ENCODE measurements at places on chromosomes 1 and 21.

DNA sequence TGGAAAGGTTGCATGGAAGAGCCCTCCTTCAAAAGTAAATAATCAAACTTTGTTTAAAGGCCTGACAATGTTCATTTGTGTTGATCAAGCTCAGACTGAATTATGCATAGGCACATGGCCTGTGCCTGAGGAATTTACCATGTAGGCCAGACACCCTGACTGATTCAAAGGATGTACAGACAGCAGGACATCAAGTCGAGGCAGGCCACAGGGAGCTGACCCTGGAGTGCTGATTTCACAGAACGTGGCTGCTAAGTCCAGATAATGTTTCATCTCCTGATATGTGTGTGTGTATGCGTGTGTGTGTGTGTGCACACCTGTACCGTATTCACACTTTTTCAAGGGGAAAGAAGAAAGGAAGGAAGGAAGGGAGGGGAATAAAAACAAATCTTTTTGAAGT is 34.1 kb downstream of the NAV1 start:
- no peak for DNase-seq

- no peak for DNase-seq
These were observed 1.4 kb upstream of the GPR161 start for GRCh38 chr1:168138134-168138533.

GRCh38 chr1:191993549-191993948 is 164.7 kb upstream of the RGS18 start:
- no peak for DNase-seq

DNA sequence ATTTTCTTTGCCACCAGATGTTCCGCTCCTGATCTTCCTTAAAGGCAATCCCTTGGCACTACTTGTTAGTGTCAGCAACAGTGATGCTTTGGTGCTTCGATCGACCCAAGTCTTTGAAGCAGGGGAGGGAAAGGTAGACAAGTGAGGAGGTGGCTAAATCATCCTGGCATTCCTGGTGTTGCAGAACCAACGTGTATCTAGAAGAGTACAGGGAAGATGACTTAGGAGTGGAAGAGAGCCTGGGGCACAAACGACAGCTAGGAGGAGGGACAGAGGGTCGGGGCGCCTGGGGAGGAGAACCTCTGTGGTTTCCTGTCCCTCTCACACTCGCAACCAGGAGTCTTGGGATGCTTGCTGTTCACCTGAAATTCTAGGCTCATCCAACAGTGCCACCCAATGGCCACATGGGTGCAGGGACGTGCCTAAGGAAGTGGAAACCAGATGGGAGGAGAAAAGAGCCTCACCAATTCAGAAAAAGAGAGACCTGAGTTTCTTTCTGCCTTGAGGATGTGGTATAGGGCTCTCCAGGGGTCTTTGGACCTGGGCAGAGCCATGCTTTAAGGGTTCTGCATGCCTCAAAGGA is 9.5 kb upstream of the KCNA2 start:
- DNase-seq, result peak; percentile 64

DNA sequence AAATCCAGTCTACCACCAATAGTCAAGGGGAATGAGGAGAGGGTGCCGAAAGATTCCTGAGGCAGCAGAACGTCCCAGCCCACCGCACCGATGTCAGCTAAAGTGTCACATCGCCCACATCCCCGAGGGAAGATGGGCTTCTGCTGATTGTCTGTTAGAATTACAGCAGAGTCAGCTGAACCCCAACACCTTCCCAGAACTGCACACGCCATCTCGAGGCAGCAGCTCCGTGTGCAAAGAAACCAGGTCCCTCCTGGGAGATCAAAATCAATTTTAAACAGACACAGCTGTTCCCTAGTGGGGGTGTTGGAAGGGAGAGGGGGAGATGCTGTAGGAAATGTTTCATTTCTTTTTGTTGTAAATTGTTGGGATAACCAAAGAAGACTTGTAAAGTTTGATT is 12.8 kb upstream of the KAZN start:
- no peak for DNase-seq

- no peak for DNase-seq
These were observed 82.3 kb downstream of the DENND1B start for GRCh38 chr1:197692965-197693364.

DNA sequence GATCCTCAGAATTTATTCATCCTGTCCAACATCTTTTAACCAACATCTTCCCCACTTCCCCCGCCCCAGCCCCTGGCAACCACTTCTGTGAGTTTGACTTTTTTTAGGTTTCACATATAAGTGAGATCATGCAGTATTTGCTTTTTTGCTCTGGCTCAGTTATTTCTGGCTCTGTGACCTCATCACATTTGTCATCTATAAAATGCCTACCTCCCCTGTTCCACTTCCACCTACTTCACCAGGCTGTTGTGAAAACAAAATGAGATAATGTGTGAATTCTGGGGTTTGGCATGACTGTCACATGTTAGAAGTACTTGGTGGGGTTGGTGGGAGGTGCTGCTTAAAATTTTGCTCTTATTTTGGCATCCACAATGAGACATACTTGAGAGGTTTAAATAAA is 18.4 kb downstream of the HHAT start:
- DNase-seq, result no peak

DNA sequence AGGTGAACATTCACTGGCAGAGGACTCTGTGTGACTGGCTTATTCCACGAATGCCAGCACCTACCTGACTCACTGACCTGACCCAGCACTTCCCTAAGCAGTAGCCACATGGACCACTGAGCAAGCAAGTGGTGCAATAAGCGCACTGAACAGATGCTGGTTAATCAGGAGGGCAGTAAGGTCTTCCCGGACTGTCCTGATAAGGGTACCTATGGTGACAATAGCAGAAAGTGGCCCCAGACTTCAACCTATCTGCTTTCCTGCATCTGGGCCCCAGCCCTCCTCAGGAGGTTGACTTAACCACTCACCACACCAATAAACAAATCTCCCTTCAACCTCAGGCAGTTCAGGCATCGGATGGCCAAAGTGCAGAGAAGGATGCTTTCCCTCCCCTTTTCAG is 65.7 kb downstream of the SETD4 start:
- no peak for DNase-seq

GRCh38 chr1:178693366-178693765 is 31.7 kb upstream of the RALGPS2 start:
- no peak for DNase-seq

GRCh38 chr1:240831191-240831631 is 219.3 kb upstream of the GREM2 start:
- no peak for DNase-seq

DNA sequence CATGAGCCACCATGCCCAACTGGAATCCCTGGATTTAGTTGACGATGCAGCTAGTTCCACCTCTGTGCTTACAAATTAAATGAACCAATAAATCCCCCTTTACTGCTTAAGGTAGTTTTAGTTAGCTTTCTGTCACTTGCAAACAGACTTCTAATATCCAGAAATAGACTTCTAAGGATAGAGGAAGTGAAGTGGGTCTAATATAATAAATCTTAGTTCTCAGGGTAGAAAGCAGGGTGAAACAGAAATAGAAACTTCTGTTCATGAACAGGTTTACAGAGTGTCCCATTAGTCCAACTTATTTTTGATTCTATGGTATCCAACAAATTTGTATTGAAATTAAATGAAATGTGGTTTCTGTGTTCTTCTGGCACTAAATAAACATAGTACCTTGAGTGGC is 20.1 kb downstream of the BCAS2 start:
- DNase-seq, result no peak

GRCh38 chr1:904310-904950 is 19.3 kb upstream of the SAMD11 start:
- DNase-seq, result peak; percentile 98

DNA sequence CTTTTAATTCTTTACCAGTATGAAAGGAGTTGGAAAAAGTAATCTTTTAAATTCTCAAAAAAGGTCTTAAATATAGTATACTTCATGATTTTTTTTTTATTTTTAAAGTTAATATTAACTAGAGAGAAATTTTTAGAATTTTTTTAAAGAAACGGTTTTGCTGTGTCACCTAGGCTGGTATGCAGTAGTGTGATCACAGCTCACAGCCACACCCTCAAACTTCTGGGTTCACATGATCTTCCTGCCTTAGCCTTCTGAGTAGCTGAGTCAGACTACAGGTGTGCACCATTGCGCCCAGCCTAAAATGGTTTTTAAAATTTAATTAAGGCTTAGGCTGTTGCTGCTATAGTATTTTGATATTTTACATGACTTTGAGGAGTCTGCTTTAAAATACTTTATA is 52.4 kb downstream of the TLCD4 start:
- peak; percentile 60 for DNase-seq

- DNase-seq, result no peak
These were observed 36.4 kb downstream of the CHML start for GRCh38 chr1:241603731-241604245.

DNA sequence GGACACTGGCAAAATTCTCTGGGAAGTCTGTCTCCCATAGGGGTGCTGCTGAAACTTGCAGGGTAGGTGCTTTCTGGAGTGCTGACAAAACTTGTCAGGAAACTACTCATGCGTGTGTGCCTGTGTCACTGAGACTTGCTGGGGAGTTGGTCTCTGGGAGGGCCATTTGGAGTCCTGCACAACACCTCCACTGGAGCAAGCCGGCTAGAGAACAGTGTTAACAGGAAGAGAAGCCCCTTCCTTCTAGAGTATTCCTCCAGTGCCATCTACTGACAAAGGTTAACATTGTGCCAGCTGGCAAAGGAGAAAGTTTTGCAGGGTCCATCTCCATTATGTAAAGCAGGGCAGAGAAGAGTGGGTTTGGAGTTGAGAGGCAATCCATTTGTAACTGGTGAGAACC is 30.0 kb downstream of the ZMYM4 start:
- no peak for DNase-seq

GRCh38 chr21:25462517-25462971 is 144.7 kb downstream of the MRPL39 start:
- no peak for DNase-seq

GRCh38 chr1:4690951-4691675 is 36.7 kb downstream of the AJAP1 start:
- no peak for DNase-seq

- no peak for DNase-seq
These were observed 71.1 kb downstream of the IER5 start for GRCh38 chr1:181159451-181160140.

DNA sequence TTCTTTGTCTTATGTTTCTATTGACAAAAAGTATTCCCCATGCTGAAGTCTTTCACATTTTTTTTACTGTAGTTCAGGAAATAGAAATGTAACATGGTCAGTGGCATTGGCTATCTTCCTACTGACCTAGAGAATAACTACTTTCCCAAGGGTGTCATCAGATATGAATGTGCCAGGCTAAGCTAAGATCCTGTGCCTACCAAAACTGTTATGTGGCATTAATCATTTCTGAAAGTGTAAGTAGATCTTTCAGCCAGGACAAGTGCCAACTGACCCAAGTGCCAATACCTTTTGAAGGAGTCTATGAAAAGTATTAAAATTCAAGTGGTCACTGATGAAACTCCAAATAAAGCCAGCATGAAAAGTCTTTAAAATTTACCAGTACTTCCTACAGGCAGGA is 165.3 kb downstream of the TNFSF18 start:
- no peak for DNase-seq

DNA sequence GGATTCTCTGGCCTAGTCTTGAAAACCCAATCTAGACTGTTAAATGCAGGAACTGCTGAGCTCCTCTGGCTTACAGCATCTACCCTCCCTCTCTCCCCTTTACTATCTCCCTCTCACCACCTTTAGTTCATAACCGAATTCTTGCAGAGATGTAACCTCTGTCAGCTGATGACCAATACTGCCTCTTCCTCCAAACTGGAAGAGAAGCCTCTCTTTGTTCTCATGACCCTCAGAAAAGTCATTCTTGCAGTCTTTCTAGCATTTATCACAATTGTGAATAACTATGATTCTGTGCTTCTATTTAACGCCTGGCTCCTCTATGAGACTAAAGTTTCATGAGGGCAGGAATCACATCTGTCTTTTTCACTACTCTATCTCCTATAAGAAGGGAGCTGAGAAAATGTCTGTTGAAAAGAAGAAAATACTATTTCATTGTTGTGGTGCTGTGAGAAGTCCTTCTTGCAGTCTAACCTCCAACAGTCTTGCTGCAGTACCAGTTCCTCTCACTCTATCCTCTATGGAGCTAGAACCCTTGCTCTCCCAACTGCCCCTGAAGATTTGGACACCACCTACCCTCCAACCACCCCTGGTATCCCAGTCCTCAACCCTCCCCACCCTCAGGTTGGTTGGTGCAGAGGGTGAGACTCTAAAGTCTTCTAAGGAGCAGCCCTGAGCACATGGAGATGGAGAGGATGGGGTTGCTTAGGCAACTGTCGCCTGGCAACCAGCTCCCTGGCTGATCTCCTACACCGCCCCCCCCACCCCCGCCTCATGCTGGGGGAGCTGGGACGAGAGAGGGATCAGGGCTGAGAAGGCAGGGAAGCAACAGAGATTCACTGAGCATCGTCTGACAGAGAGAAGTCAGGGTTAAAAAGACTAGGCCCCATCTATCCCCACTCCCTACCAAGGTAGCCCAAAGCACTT is 13.9 kb downstream of the MEF2D start:
- DNase-seq, result no peak

- no peak for DNase-seq
These were observed 349.5 kb downstream of the TGFB2 start for GRCh38 chr1:218694636-218695035.

GRCh38 chr1:92653605-92654381 is 131.1 kb downstream of the EVI5 start:
- DNase-seq, result no peak

- DNase-seq, result no peak
These were observed 317.7 kb upstream of the DAB1 start for GRCh38 chr1:57741521-57741920.

DNA sequence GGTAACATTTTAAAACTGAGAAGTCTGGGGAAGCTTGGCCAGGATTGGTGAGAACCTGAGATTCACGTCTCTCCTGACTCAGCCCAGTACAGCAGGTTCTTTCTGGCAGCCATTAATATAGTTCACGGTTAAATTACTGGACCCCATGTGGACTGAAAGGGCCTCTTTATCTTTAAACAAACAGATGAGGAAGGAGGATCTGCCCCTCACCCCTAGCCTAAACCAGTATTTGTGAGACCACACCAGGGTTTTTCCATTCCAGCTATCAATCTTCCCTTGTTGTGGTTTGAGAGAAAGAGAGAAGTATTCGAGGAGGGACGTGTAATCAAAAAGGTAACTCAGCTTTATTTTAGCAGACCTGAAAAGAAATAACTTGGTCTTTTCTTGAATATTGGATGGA is 137.1 kb downstream of the PROX1 start:
- DNase-seq, result no peak

- no peak for DNase-seq
These were observed 33.0 kb downstream of the MAB21L3 start for GRCh38 chr1:116144151-116144550.

Measured in upper lobe of left lung (tissue), 6 donors.